ENCODE measurements at places on chromosomes 5 and 9.

GRCh38 chr9:37338218-37338617 is 84.3 kb upstream of the GRHPR start:
- DNase-seq, result no peak

DNA sequence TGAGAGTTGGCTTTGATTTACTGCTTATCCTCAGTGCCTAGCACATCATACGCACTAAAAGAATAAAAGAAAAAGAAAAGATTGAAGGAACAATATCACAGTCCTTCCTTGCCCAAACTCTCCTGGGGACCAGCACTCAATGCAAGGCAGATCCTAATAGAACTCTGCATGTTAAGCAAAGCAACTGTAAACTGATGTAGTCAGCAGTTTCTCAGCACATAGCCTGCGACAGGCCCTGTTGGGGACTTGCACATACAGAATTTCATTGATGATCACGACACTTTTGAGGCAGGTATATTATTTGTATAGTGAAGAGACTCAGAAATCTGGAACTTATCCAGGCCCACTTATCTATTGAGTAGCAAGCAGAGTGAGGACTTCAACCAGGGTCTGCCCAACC is 15.4 kb downstream of the NIPAL4 start:
- DNase-seq, result no peak

DNA sequence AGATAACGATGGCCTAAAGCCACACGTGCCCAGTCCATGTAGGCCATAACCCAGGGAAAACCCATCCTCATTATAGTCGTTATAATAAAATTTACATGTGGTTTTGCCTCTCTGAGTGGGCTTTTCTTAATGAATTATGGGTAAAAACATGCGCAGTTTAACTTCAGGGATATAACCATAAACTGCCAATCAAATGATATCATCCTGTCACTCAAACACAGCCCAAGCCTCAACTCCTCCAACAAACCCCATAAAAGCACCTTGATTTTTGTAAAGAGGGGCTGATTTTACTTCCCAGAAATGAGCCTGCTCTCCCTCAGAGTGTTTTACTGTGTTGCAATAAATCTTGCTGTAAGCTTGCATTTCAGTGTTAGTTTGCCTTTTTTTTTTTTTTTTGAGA is 15.8 kb upstream of the SETX start:
- DNase-seq, result no peak

GRCh38 chr5:56309262-56309826 is 76.2 kb upstream of the ANKRD55 start:
- no peak for DNase-seq

GRCh38 chr5:156475182-156476157 is 148.5 kb downstream of the SGCD start:
- peak; percentile 40 for DNase-seq

DNA sequence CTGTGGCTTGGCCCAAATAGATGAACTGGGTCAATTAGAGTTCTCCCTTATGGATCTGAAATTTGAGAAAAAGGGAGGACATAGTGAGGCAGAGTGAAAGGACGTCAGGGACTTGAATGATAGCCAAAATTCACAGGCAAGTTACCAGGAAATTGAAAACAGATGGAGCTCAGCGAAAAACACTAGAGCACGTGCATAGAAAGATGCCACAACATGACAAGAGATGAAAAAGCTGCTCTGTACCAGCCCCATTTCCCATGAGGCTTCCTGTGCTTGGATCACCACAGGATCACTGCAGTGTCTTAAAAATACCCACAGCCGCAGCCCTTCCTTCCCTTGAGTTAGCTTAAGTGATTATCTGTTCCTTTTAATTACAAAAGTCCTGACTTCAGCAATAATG is 39.0 kb upstream of the HOMER1 start:
- no peak for DNase-seq

GRCh38 chr5:154945695-154946301 is 4.9 kb downstream of the MRPL22 start:
- DNase-seq, result no peak

- no peak for DNase-seq
Measured at GRCh38 chr5:129664336-129664937, 83.5 kb upstream of the MINAR2 start.

DNA sequence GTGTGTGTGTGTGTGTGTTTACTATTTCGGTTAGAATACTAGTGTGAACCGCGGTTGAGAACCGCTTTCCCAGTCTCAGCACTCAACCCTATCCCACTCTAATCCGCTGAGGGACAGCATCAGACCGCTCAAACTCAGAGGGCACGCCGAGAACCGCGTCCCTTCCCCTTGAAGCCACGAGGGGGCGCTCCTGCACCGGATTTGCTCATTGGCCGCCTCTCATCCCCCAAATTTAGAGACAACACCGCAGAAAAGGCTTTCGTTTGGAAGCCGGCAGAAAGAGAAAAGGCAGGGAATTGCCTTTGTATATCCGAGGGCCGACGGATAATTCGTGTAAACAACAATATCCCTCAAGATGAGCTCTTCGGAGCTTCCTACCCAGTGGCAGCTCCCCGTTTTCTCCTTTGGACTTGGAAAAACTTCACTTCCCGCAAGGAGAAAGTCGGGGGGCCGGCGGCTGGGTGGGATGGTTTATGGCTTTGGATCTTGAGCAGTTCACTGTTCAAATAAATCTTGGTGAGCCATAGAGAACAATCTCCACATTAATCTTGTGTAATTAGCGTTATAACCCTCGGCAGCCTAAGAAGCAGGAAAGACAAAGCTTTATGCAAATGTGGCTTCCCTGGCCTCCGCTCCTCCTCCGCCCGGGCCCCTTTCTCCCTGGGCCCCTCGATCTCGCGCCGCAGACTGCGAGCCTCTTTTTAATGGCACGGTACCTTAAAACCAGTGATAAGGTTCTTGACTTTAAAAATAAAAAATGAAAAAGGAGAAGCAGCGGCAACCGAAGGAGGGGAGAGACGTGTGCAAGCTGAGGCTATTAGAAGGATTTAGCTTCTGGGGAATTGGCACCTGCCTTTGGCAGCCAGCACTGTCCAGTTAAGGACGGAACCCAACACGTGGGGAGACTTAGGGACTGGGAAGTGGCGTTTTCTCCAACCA is 296.8 kb downstream of the PARP8 start:
- no peak for DNase-seq

DNA sequence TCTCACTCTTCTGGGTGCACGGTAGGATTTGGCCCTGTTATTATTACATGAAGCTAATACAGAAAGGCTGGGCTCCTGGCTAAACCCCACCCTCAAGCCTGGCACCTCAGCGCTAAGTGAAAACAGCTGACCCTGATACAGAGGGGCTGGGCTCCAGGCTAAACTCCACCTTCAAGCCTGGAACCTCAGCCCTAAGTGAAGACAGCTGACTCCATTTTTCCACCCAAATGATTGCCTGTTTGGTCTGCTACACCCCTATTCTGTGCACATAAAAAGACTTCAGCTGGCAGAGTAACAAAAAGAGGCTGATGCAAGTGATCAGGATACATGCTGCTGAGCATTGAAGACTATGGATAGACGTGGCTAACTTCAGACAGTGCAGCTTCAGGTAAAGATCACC is 148.4 kb upstream of the CLINT1 start:
- no peak for DNase-seq

- DNase-seq, result no peak
Measured at GRCh38 chr9:128091144-128091543, 23.1 kb downstream of the SLC25A25 start.

GRCh38 chr9:110109333-110110092 is 98.4 kb downstream of the C9orf152 start:
- no peak for DNase-seq

GRCh38 chr5:87432460-87432859 is 19.7 kb upstream of the CCNH start:
- DNase-seq, result no peak

DNA sequence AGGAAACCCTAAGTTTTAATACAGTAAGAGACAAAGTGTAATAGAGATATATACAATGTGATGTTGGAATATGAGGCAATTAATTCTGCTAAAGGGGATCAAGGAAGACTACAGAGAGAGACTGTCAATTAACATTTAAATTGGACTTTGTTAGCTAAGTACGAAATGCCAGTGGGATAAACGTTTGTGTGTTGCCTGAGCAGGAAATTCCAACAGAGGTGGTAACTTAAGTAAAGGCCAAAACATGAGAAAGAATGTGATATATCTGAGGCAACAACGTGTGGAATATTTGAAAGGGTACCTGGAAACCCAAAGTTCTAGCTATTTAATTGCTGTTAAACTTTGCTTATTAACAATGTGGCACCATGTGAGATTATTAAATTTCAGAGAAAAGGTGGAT is 1666.9 kb upstream of the WWC1 start:
- no peak for DNase-seq

DNA sequence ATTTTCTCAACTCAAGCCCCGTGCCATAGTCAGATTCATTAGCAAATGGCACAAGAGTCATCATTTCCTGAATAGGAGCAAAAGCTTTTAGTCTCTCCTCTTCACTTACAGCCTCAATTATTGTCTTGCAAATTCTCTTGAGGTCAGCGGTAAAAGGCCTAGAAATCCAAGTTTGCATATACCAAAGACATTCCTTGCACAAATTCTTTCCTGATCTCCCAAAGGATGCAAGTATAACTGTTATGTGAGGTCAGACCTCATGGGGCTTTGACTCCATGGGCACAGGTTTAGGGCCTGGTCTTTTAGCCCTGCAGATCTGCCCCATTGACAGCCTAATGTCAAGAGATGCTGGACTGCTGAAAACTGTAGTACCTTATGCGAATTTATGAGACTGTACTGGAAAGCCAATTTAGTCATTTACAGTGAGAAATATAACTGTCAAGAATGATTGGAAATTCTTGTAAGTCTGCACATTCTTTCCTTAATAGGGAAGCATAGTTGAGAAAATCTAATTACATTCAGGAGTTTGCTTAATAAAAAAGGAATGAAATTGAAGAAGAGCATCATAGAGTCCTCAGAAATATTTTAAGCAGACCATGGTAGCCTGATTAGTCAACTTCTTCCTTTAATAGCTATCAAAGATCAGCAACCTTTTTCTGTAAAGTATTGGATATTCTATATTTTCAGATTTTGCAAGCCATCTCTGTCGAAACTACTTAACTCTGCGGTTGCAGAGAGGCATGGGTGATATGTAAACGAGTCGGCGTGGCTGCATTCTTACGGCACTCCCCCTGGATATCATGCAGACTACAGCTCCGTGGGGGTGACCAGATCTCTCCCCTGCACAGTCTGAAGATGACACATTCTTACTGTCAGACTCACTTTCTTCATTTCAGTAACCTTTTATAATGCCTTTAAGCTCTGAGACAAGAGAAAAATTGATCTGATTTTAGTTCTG is 45.2 kb downstream of the GCNT4 start:
- no peak for DNase-seq

GRCh38 chr9:91036826-91037510 is 235.3 kb downstream of the SYK start:
- no peak for DNase-seq

- no peak for DNase-seq
Measured at GRCh38 chr5:75089137-75089536, 36.8 kb upstream of the GCNT4 start.
